ENCODE measurements at places on chromosomes 12 and 14.

DNA sequence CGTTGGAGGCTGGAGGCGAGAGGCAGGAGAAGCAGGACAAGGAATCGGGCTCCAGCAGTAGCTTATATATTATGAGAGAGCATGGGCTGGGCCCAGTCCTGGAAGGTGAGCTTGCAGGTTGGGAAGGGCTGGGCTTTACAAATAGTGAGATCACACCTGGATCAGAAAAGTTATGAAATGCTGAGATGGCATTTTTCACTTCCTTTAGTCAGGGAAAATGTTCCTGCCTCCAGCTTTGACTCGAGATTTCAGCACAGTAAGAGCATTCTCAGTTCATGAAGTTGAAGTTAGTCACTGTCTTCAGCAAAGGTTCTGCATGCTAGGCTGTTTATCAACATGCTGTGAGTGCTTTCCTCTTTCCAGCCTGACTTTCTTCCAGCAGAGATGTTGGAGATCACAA, at the start of gene KRT6C:
TSS of gene KRT6C (minus strand) at position 38 of the 400 bp plus-strand sequence. CDS start 68 bp downstream, outside the sequence.
- ATAC-seq, result no peak

DNA sequence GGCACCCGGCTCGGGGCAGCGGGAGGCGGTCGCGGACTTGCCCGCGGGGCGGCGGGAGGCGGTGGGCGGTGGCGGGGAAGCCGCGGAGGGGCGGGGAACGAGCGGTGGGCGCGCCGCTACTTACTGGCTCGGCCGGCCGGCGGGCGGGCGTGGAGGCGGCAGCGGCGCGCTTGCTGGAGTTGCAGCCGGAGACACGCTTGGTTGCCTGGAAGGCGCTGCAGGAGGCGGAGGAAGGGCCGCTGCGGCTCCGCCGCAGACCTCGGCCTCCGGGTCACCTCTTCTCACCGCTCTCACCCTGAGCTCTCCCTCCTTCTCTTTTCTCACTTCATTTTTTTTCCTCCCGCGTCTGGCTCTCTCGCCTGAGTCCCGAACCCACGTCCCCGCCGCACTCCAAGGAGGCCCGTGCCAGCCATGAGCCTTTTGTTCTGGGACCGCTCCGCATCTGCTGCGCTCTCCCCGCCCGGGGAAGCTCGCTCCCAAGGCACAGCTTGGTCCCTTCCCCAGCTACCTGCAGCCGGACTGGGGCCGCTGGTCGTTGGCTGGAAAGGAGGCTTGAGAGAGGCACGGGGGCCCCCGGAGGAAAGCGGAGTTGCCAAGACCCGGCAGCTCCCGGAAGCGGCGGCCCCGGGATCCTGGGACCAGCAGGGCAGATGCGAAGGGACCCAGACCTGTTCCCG, 592 bp upstream of the KCNK10 start:
- ATAC-seq, result no peak

DNA sequence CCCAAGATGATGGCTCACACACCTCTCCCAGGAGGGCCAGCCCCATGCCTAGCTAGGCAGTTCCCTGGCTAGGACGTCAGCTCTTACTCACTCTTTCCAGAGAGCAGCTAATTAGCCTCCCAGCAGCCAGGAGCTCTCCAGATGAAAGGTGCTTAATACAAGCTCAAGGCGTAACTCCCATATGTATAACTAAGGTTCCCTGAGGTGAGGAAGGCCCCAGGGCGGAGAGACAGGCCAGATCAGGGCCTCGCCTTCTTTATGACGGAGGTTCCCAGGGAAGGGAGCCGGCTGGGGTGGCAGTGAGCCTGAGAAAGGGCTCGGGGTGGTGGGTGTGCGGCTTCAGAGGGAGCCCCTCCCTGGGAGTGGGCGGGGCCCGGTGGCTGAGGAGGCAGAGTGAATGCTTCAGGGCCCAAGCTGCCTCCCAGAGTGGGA, 26.4 kb upstream of the ZFP36L1 start:
- ATAC-seq, result peak; percentile 39

GRCh38 chr12:107229827-107230226, 136.5 kb upstream of the CRY1 start:
- ATAC-seq, result no peak

DNA sequence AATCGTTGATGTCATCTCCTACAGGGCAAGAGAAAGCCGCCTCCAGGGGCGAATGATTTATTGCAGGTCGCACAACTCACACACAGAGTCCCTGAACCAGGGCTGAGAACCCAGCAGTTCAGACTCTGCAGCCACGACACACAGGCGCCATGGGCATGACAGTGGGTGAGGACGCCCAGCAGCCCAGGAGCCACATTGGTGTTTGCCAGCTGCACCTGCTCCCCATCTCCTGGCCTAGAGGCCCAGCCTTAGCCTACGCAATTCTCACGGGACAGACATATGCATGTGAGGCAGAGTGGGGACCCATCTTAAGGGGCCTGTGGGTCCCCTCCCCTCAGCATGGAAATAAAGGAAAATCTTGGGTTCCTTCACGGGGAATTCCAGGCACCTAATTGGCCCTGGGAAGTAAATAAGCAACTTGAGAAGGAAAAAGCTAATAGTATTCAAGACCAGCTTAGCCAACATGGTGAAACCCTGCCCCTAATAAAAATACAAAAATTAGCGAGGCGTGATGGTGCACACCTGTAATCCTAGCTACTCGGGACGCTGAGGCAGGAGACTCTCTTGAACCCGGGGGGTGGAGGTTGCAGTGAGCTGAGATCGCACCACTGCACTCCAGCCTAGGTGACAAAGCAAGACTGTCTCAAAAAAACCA, 69.3 kb downstream of the RIMBP2 start:
- ATAC-seq, result no peak

- no peak for ATAC-seq
These were observed at the start of gene OR6J1 for GRCh38 chr14:22644305-22644635. TSS of gene OR6J1 (minus strand) at chr14:22644352. CDS start at chr14:22634811, 9,541 bp downstream.

- ATAC-seq, result no peak
These were observed 98.5 kb upstream of the TMPO start for GRCh38 chr12:98416845-98417244.

GRCh38 chr12:42507565-42507964, 82.0 kb downstream of the PRICKLE1 start:
- ATAC-seq, result no peak

- ATAC-seq, result no peak
These were observed 4.3 kb downstream of the OASL start for GRCh38 chr12:121034616-121035305.

GRCh38 chr14:29821661-29822429, 105.8 kb downstream of the PRKD1 start:
- no peak for ATAC-seq

- ATAC-seq, result no peak
These were observed 65.2 kb downstream of the WIF1 start for GRCh38 chr12:65055859-65056258.

GRCh38 chr12:131842169-131842568, 14.0 kb downstream of the MMP17 start:
- ATAC-seq, result no peak

- no peak for ATAC-seq
These were observed 134.8 kb downstream of the ZFP36L1 start for GRCh38 chr14:68658029-68658509.

DNA sequence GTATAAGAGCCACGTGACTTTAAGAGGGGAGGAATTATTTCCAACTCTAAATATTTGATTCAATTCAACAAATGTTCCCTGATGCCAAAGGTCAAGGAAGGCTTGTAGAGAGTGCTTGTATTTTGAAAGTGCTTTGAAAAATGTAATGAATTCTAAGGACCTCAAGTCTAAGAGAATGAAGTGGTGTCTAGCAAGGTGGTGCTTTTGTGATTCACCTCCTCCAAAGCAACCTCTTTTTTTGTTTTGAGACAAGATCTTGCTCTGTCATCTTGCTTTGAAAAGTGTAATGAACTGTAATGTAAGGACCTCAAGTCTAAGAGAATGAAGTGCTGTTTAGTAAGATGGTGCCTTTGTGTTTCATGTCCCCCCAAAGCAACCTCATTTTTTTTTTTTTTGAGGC, 13.7 kb downstream of the AK7 start:
- no peak for ATAC-seq
